ENCODE measurements at places on chromosomes 16 and 17.
A peak's percentile ranks its signal among the peaks of the same experiment; 100 is the strongest.

- DNase-seq = no peak
Measured at GRCh38 chr17:50918933-50919296, 52.8 kb upstream of the TOB1 start.

GRCh38 chr17:71936977-71937376 is 183.8 kb upstream of the SOX9 start:
- DNase-seq = no peak

- no peak for DNase-seq
Measured at GRCh38 chr17:16929035-16929680, 42.8 kb downstream of the TNFRSF13B start.

DNA sequence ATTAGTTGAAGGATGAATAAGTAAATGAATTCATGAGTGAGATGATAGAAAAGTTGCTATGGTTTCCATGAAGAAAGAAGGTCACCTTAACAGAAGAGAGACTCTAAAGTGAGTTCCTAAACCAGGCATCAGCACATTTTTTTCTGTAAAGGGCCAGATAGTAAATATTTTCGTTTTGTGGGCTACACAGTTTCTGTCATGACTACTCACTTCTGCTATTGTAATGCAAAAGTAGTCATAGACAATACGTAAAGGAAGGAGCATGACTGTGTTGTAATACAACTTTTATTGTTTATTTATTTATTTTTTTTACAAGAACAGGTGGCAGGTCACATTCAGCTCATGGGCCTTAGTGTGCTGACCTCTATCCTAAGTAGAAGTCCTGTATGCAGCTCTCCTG is 426.1 kb upstream of the DYNLRB2 start:
- no peak for DNase-seq

DNA sequence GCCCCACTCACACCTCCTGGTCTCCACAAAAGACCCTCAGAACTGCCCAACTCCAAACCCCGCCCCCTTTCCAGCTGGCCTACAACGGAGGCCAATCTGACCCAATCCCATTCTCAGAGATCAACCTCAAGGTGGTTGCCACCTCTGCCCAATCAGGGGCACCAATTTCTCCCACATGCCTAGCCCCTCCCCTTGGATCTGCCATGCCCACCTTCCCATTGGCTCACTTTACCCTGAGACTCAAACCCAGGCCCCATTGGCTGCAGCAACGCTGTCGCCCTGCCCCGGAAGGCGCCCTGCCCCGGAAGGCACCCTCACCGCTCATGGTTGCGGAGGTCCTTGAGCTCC is 10.6 kb downstream of the ZNF668 start:
- DNase-seq = no peak

- DNase-seq = peak; percentile 75
Measured at GRCh38 chr17:73290399-73291259, 21.2 kb downstream of the CDC42EP4 start.

DNA sequence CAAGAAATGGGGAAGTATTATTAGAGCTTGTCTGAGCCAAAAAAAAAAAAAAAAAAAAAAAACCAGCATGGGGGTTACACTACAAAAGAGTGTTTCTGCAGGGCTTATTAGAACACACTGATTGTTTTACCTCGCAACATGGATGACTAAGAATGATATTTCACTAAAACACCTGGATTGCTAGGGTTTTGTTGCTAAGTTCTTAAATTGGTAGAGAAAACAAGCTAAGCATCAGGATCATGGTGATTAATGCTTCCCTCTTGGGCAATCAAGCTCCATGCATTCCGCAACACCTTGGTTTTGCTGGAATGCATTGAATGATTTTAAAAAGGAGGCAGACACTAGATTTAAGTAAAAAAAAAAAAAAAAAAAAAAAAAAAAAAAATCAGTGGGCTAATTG is 931.4 kb upstream of the CDH8 start:
- no peak for DNase-seq

- DNase-seq = no peak
Measured at GRCh38 chr17:337453-337852, 15.2 kb downstream of the RPH3AL start.

Measured in NB4 (cell line).